ENCODE measurements at places on chromosomes 2 and 18.
A peak's percentile ranks its signal among the peaks of the same experiment; 100 is the strongest.

GRCh38 chr2:126824663-126825062 lies 74.0 kb upstream of the TEX51 start:
- no peak for DNase-seq

GRCh38 chr18:42298759-42299675 lies 344.0 kb downstream of the PIK3C3 start:
- DNase-seq: peak; percentile 72

DNA sequence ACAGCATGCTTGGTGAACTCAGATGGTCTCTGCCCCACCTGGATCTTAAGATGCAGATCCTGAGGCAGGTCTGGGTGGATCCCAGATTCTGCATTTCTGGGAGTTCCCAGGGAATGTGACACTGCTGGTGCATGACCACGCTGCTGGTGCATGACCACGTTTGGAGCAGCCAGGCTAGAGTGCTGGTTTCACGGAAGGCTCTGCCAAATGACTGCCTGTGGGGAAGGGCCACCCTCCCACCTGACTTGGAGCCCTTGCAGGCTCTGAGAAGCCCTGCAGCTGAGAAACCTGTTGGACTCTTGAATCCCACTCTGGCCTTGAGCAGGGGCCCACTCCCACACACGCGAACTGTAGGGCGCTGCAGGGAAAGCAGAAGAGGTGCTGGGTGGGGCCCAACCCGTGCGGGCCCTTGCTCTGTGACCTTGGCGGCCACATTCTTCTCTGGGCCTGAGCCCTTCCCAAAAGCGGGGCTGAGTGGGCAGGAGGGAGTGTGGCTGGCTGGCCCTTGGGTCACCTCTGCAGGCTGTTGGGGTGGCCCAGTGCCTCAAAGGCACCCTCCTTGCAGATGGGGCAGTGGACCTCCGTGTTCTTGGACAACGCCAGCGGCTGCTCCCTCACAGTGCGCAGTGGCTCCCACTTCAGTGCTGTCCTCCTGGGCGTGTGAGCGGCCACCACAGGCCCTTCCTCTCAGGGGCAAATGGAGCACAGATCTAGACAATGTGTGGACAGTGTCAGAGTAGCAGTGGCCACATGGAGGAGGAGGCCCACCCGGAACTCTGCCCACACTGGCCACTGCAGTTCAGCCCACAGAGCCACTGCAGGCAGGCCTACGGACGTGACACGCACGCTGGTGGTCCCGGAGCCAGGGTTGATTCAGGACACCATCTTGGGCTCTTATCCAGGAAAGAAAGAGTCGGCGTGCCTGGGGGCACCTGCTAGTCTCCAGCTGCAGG lies 7.9 kb downstream of the ERFE start:
- DNase-seq: no peak

GRCh38 chr2:134314202-134314601 lies 60.3 kb downstream of the MGAT5 start:
- no peak for DNase-seq

DNA sequence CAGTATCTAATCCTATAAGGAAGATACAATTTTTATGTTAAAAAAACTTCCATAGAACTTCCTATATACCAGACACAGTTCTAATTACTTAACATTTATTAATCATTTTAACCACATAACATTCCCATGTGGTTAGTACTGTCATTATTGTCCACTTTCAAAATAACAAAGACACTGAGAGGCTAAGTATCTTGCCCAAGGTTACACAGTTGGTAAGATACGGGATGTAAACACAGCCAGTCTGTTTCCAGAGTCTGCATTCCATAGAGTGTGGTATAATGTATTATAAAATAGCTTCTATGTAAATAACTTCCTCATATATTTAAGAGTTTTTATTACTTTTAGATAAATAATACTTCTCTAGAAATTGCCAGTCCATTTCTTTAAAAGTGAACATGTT lies 383.3 kb upstream of the ETAA1 start:
- DNase-seq: no peak

GRCh38 chr2:179604598-179604997 lies 256.8 kb downstream of the ZNF385B start:
- DNase-seq: no peak

GRCh38 chr2:61993422-61994024 lies 88.0 kb downstream of the COMMD1 start:
- peak; percentile 25 for DNase-seq

DNA sequence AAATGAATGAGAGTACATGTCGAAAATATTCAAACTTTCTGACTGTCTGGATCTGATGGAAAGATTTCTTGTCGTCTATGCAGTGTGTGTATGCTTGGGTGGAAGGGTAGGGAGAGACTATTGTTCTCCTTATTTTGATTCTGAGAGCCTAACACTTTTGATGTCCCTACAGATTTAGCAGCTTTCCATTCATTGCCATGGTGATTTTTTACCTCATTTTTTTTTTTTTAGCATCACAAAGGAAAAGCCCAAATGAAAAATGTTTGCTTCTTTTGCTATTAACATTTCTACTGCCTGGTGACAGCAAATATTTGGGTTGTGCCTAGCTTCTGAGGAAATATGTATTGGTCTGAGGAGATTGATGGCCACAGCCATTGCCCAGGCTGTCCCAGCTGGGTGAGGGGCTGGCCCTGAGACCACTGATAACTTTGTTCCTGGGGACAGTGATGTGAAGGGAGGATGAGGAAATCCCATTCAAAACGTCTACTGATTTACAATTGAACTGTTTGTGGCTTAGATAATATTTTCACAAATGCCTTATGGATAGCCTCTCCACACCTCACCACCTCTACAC lies 558.6 kb downstream of the DCC start:
- no peak for DNase-seq

DNA sequence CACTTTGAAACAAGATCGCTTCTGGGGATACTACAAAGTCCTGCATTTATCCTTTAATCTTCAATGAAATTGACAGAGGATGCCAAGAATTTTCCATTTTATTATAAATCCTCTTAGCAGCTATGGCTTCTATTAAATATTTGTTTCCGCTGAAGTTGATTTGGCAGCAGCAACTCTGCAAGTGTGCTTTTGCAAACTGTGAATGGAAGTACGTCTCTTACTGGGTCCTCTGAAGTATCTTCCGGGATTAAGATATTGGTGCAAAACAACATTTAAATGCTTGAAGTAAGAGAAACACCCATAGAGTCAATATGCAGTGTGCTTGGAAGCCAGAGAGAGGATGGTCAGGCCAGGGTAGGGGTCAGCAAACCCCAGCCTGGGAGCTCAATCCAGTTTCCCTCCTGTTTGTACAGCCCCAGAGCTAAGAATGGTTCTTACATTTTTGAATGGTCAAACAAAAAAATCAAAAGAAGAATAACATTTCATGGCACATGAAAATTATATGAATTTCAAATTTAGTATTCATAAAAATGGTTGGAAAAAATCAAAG lies 13.6 kb downstream of the CCDC68 start:
- no peak for DNase-seq

DNA sequence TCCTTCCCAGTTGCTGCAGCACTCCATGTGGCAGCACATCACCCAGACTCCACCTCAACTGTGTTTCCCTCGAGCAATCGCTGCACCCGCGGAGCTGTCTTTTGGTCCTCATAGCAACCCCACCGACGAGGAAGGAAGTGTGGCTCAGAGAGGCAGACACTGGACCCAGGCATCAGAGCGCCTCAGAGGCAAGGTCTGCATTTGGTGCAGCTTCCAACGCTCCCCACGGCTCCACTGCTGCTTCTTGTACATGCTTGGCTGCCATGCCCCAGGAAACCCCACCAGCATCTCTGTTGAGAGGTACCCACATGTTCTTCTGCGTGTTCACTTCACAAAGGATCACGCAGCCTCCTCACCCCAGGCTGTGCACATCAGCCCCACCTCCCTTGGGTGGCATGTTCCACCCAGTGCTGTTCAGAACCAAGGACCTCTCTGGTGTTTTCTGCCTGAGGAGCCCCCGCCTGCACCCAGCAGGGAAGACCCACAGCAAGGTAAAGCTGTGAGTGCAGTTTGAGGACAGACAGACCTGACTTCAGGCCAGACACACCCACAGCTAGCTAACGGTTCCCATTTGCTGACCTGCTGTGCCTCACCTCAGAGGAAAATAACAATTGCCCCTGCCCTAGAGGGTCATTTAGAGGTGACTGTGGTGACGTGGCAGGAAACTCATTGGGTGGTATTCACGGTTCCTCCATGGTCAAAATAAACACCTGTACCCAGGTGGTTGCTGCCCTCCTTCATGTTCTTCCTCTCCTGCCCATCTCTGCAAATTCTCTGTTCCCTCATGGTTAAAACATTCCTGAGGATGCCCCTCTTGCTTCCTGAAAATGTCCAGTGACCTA lies 326.3 kb upstream of the MYT1L start:
- no peak for DNase-seq

DNA sequence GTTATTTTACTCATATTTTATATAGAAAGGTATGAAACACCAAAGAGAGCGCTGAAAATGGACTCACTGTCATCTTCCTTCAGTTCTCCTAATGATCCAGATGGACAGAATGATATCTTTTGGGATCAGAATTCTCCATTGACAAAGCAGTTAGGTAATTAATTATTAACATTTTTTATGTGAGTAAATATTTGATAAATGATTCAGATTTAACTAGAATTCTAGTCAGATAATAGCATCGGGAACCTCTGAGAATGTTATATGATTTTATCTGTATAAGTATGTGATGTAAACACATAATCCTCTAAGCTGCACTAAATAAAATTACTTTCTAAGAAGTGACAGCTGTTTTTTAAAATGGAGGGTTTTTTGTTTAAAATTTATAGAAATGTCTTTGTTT lies 2.0 kb downstream of the ETAA1 start:
- DNase-seq: no peak

DNA sequence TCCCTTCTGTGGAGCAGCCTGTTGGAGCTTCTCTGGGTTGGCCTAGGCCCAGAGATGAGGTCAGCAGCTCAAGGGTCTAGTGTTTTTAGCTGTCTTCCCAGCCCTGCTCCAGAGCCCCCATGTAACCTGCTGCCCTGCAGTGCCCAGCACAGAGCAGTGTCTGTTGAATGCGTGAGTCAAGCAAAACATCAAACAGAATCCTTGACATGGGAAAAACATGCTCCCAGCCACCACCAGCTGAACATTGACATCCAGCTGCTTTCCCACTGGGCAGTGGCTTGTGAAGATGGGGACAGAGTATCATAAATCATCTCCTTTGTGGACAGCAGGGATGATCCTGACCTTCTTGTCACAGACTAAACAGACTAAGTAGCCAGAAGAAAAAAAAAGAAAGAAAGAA lies 22.6 kb downstream of the IMPA2 start:
- DNase-seq: no peak

DNA sequence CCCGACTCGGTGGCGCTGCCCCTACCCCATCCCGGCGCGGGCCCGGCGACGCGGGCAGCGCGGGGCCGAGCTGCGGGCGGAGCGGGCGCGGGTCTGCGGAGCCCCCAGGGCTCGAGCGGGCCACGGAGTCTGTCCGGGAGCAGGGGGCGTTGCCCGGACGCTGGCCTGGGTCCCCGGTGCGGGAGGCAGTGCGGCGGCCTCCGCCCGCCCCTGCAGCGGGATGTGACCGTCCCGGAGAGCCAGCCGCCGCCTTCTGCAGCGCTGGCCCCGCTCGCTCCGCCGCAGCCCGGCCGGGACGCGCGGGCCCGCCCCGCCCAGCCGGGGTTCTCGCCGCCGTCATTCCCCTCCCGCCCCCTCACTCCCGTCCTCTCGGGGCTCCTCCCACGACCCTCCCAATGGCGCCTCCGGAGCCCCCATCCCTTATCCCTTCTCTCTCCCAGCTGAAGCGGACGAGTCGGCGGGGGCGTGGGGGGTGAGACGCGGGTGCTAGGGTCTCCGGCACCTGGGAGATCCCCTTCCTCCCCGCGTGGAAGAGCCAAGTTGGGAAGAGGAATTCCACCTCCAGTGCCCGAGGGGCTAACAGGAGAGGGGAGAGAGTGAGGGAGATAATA lies at the start of gene FNDC4:
TSS of gene FNDC4 (minus strand) at position 257 of the 611 bp plus-strand sequence. CDS start 521 bp downstream, outside the sequence.
- no peak for DNase-seq

GRCh38 chr2:124178719-124179118 lies 153.6 kb downstream of the CNTNAP5 start:
- no peak for DNase-seq

GRCh38 chr2:28152585-28153280 lies 239.9 kb upstream of the FOSL2 start:
- DNase-seq: no peak

GRCh38 chr2:231764760-231765159 lies 16.3 kb downstream of the PDE6D start:
- DNase-seq: no peak

DNA sequence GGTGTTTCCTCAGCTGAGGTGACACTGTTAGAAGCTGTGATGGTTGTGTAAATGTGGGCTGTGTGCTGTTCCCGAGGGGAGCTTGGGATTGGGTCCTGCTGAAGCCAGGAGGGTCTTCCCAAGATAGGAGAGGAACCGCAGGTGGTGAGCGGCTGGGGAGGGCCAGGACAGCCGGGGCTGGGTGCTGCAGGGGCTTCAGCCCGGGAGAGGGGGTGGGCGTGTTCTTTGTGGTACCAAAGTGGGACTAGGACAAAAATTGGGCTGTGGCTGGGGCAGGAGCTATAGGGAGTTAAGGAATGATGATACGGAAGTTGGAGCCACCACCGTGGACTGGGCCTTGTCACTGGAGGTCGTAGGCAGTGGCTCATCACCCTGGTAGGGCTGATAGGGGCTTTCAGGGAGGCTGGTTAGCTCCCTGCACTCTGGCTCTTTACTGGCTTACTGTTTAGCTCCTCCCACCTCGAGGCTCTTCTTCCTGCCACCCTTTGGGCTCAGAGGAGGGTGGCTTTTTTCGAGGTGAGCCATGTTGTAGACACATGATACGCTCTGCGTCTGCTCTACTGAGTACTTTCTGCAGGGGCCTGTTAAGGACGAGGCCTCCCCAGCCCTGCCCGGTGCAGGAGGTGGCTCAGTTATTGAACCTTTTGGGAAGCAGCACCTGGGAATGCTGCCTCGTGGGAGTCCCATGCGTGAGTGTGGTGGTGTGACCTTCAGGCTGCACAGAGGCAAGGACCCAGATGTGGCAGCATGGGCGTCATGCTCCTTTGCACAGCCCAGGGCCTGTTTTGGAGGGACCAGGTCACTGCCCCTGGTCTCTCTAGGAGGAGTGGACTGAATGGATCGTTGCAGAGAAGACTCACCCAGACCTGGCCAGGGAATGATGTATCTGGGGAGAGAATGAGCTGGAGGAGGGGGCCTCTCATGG lies 21.6 kb downstream of the ASB1 start:
- DNase-seq: no peak
